Stimulated activated CD8-positive, alpha-beta memory T cell treated with anti-CD3 and anti-CD28 coated beads, Interleukin-15, amount 100 ng/mL, for 1 hour (primary cell): ENCODE measurements at places on chromosomes 7 and 10.

- no peak for DNase-seq
Measured at GRCh38 chr10:98029149-98030092, 1.0 kb downstream of the CRTAC1 start.

DNA sequence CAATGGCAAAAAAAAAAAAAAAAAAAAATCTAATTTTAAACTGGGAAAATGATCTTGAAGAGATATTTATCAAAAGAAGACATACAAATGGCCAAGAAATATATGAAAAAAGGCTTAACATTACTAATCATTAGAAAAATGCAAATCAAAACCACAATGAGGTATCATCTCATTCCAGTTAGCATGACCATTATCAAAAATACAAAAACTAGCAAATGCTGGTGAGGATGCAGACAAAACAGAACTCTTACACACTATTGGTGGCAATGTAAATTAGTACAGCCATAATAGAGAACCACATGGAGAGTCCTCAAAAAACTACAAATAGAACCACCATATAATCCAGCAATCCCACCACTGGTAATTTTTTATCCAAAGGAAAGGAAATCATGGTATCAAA, 489.6 kb downstream of the TNS3 start:
- DNase-seq = no peak

- DNase-seq = no peak
Measured at GRCh38 chr7:120740348-120740747, 117.6 kb downstream of the TSPAN12 start.

DNA sequence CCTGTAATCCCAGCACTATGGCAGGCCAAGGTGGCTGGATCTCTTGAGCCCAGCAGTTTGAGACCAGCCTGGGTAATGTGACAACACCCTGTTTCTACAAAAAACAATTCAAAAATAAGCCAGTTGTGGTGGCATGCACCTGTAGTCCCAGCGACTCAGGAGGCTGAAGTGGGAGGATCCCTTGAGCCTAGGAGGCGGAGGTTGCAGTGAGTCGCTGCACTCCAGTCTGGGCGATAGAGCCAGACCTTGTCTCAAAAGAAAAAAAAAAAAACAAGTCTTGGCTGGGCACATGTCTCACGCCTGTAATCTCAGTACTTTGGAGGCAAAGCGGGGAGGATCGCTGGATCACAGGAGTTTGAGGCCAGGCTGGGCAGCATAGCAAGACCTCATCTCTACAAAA, 74.6 kb upstream of the PDSS1 start:
- no peak for DNase-seq

GRCh38 chr7:100091411-100092181, 2.8 kb downstream of the COPS6 start:
- no peak for DNase-seq

DNA sequence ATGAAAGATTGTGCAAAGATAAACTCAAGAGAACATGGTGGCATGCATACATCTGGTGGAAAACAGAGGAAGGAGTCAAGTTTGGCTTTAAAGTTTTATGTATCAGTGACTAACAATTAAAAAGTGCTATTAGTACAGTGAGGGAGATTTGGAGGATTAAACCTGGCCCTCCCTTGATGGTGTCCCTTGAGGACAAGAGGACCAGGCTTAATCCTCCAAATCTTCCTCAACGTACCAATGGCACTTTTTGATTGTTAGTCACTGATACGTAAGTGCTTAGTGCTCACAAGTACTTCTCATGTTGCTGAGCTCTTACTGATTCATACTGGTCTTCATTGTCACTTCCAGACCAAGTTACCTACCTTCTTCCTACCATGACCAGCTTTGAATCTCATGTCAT, 47.2 kb upstream of the SEMA3E start:
- no peak for DNase-seq
